Activated CD4-positive, CD25-positive, alpha-beta regulatory T cell treated with anti-CD3 and anti-CD28 coated beads, Interleukin-2, amount 50 U/mL, for 24 hours (primary cell): ENCODE measurements at places on chromosomes 16 and 17.

DNA sequence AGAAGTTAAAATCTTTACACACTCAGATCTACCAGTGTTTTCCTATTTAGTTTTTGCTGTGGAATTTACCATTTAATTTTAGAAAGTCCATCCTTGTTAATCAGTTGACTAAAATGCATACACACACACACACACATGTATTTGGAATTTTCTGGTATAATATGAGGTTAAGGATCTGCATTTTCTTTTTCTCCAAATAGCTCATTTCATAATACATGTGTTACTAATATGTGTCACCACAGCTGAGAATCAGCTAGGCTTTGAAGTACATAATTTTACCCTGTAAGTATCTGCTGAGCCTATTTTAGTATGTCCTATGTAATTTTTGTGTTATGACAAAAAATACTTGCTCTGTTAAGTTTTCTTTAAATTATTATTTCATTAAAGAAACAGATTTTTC, 143.2 kb downstream of the PHKB start:
- no peak for ATAC-seq

- no peak for ATAC-seq
Observed at GRCh38 chr17:66344473-66344872, 42.1 kb downstream of the PRKCA start.

DNA sequence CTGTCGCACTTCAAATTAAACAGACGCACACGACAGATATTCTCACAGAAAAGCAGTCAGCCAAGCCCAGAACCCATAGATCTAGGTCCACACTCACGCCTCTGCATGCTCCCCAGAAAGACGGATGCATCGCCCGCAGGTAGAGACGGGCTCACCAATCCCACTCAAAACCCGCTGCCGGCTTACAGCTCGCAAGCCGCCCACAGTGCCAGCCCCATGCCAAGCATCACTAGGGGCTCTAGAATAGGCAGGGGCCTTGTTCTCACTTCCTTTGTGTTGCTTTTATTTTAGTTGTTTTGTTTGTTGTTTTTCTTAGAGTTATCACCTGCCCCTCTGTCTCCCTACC, 336 bp upstream of the BMERB1 start:
- ATAC-seq, result no peak

- ATAC-seq, result no peak
Observed at GRCh38 chr17:79459003-79459655, 151.7 kb downstream of the RBFOX3 start.

DNA sequence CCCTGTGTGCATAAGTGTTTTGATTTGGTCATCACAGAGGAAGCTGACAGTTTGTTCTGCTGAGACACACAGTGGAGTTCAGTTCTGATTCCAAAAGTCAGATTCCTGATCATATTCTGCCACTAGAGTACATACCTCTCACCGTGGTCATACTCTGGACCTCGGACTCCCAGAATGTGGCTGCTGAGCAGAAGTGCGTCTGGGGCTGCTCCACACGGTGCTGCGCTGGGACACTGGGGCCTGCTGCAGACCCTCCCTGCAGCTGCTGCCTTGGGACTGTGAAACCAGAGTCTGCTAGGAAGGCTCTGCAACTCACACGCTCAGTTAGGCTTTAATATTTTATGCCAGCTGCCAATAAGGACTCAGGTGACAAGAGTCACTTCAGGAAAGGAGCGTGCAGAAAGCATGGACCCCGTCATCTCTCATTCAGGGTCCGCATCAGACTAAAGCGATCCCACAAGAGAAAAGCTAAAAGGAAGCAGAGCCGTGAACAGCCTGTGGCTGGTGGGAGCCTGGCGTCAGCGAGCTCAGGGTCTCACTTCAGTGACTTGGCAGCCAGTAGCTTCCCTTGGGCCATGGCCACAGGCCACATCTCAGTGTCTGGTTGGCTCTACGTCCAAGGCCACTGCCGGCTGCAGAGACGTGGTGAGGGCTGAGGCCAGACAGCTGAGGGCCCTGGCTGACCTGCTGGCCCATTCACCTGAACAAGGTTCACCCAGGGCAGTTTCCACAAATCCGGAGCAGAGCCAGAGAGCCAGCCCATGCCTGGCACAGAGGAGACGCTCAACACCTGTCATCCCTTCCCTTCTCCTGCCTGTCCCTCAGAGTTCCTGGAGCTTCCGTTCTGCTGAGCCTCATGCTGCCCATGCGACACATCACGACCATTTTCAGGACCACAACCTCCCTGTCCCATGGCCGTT, 24.7 kb upstream of the KIFC3 start:
- no peak for ATAC-seq
